ENCODE measurements at places on chromosomes 5 and 9.

GRCh38 chr9:129895376-129896268 lies 60.4 kb downstream of the USP20 start:
- no peak for DNase-seq

DNA sequence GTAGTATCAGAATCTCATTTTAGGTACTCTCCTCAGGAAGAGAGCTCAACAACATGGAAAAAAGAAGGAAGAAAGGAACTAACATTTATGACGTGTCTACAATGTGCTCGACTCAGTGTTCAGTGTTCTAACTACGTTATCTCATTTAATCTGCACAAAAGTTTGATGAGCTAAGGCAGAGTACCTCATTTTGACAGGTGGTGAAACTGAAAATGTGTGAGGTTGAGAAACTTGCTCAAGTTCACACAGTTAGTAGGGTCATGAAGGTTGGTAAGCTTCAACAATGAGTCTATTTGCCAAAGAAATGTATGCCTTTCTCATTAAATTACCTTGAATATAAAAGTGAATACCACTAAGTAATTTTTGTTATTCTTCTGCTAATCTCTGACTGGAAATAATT lies 165.1 kb downstream of the CAAP1 start:
- DNase-seq = no peak

- no peak for DNase-seq
These were observed 27.4 kb upstream of the TXN start for GRCh38 chr9:110283751-110284150.

- peak; percentile 39 for DNase-seq
These were observed 2.5 kb downstream of the BARHL1 start for GRCh38 chr9:132584601-132585560.

DNA sequence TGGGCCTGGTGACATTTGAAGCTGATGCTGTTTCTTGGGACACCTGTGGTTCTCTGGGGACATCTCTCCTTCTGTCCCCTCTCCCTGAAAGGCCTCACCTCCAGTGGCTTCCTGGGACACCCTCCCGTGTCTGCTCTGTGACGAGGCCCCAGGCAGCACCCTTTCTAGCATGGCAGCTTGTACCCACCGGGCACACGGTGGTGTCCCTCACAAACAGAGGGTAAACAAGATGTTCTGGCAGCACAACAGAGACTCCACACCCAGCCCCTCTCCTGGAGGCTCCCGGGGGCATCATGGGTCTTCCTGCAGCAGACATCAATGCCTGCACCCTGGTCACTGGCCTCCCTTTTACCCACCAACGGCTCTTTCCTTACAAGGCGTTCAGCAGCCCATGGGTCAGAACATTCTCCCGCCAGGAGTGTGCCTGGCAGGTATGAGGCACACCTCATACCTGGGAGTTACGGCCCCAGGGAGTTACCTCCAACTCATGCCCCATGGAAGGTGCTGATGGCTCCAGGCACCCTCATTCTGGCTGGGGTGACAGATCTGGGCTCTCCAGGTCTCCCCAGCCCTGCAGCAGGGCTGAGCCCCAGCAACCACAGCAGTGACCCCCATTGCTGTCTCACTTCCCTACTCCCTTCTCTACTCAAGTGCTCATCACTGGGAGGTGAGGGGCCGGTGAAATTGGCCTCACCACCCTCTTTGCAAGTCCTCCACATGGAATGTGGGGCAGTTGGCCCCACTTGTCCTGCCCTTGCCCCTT lies 51.1 kb downstream of the BARX1 start:
- no peak for DNase-seq

DNA sequence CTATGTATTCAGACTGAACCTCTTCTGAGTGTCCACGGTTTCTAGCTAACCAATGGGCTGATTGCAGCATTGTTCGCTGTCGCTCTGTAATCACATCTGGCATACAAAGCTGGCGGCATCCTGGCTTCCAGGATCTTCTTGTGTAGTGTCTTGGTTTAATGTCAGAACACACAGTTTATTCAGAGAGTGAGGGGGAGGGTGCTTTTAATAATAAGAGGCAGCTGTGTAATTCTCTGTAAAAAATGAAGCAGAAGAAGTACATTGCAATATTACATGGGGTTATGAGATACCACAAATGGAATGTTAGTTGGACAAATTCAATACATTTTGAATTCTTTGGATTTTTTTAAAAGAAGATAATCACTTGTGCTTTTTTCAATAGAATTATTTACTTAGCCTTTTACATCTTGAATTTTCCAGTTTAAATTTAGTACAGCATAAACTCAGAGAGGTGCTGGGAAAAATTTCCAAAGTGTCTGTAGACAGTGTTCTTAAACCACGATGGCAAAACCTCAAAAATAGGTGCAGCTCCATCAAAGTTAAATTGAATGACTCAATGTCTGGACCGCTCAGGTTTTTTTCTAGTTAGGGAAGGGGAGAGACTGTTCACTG lies 206.0 kb downstream of the PCSK1 start:
- peak; percentile 99 for DNase-seq

- no peak for DNase-seq
These were observed 7.9 kb downstream of the SMARCA2 start for GRCh38 chr9:2023042-2023441.

Measured in fibroblast of upper back skin (primary cell).